ENCODE measurements at places on chromosomes 1 and 21. TPM values are rescaled to one million over a fixed set of nuclear protein-coding genes. Genes with fewer than 3 reads are reported as not detected.

DNA sequence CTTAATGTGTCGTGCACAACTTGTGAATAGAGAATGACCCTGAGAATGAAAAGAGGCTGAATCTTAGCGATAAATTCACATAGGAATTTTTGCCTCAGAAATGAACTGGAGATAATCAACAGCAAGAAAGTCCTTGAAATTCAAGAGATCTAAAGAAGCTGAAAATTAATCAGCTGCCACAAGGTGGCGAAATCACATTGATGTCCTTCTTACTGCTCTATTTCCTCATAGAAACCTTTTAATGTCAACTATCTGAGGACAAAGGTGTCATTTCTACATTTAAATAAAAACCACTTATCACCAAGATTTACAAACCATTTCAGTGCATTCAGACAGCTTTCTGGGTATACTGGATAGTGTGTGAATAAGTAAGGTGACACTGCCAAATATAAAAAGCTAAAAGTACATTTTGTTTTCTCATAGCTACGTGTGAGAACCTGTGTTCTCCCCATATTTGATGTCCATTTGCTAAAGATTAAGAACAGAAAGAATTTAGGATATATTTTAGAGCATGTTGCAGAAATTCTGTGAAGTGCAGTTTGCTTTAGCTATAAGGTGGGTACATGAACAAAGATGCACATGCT lies 485.3 kb upstream of the PTBP2 start:
- H3K4me1 ChIP-seq = no peaks in the 10 kb centered on the region
- no peaks in the 10 kb centered on the region for H3K27me3 ChIP-seq
- DNase-seq = no peak
- H3K4me3 ChIP-seq = no peak overlapping the region
- H3K36me3 ChIP-seq = no peaks in the 10 kb centered on the region

GRCh38 chr1:218592688-218593087 lies 247.6 kb downstream of the TGFB2 start:
- no peaks in the 10 kb centered on the region for H3K4me1 ChIP-seq
- no peak overlapping the region for H3K4me3 ChIP-seq
- H3K36me3 ChIP-seq = no peaks in the 10 kb centered on the region
- DNase-seq = no peak
- H3K27me3 ChIP-seq = no peaks in the 10 kb centered on the region

- H3K27ac ChIP-seq = no peak overlapping the region
- DNase-seq = no peak
- no peak overlapping the region for H3K4me3 ChIP-seq
- no peaks in the 10 kb centered on the region for H3K36me3 ChIP-seq
Measured at GRCh38 chr21:40052276-40052675, 185.0 kb downstream of the PCP4 start.

Gene MROH7
- 11.9 TPM for total RNA-seq

DNA sequence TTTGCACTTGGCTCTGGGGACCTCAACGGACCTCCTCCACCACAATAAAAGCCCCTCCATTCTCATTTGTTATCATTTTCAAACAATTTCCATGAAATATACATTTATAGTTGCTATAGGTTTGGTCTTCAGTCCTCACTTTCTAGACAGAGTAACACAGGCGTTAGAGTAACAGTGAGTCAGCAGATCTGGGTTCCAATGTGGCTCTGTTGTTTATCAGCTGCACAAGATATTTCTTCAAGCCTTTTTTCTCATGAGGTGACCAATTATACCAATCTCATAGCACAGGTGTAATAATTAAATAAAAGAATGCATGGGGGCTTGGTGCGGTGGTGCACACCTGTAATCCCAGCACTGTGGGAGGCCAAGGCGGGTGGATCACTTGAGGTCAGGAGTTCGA lies 32.8 kb upstream of the PSMB2 start:
- H3K4me1 ChIP-seq = no peaks in the 10 kb centered on the region
- H3K27me3 ChIP-seq = no peaks in the 10 kb centered on the region
- no peaks in the 10 kb centered on the region for H3K36me3 ChIP-seq
- no peak overlapping the region for H3K4me3 ChIP-seq

- DNase-seq = no peak
- H3K4me3 ChIP-seq = no peak overlapping the region
- no peaks in the 10 kb centered on the region for H3K36me3 ChIP-seq
- no peaks in the 10 kb centered on the region for H3K27me3 ChIP-seq
- H3K4me1 ChIP-seq = no peaks in the 10 kb centered on the region
- H3K27ac ChIP-seq = no peak overlapping the region
Measured at GRCh38 chr1:30423570-30423969, 299.8 kb downstream of the MATN1 start.

DNA sequence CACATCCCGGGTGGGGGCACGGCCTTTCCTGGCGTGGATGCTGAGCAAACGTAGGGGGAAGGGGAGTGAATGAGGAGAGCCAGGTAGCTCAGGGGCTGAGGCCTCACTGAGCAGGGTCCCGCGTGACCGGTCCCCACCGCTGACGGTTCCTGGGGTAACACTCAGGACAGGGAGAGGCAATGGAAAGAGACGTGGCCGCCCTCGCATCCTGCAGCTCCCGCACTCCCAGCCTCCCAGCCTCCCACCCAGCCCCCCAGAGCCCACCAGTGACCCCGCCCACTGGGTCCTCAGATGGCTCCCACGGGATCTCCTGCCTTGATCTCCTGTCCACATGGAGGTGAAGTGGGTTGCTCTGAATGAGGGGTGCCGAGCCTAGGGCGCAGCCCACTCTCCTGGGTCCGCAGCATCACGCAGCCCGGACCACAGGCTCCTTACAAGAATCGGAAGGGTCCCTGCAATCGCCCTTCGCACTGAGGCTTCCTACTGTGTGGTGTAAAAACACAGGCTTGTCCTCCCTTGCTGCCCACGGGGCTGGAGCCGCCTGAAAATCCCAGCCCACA lies 2.4 kb downstream of the TSPEAR start:
- no peaks in the 10 kb centered on the region for H3K27me3 ChIP-seq
- H3K36me3 ChIP-seq = no peaks in the 10 kb centered on the region
- no peaks in the 10 kb centered on the region for H3K4me1 ChIP-seq
- no peak overlapping the region for H3K4me3 ChIP-seq

DNA sequence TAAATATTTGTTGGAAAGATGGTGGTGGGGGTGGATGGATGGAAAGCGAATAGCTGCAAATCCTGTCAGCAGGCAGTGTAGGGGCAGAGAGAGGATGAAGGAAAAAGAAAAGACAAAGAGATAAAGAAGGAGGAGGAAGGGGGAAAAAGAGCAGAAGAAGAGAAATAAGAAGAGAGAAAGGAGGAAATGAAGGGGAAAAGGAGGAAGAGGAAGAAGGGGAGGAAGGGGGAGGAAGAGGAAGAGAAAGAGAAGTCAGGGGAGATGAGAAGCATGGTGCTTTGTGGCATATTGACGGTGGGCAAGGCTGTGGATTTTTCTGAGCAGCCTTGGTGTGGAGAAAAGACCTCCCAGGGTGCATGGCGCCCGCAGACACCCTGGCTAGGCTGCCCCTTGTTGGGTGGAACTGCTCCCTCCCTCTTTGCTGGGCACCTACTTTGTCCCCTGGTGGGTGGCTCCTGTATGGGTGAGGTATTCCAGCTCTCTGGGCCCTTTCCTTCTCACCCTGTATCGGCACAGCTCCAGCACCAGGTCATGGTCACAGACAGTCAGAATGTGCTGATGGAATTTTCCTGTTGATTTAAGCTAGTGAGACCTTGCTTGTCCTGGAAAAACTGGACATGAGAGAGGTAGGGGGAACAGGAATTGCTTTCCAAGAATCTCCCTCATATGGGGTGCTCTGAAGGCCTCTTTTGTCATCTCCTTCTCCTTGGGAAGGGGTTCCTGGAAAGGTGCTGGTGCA lies 45.7 kb upstream of the TLR5 start:
- DNase-seq = no peak
- no peak overlapping the region for H3K4me3 ChIP-seq
- H3K27ac ChIP-seq = no peak overlapping the region
- no peaks in the 10 kb centered on the region for H3K36me3 ChIP-seq
- no peaks in the 10 kb centered on the region for H3K27me3 ChIP-seq
- H3K4me1 ChIP-seq = no peaks in the 10 kb centered on the region

GRCh38 chr1:234600418-234601281 lies 9.3 kb downstream of the IRF2BP2 start:
- peak; percentile 56 for DNase-seq
- H3K4me1 ChIP-seq = peaks cover 3% of the 10 kb centered on the region
- H3K27me3 ChIP-seq = no peaks in the 10 kb centered on the region
- peak overlapping the region; percentile 51 for H3K4me3 ChIP-seq

DNA sequence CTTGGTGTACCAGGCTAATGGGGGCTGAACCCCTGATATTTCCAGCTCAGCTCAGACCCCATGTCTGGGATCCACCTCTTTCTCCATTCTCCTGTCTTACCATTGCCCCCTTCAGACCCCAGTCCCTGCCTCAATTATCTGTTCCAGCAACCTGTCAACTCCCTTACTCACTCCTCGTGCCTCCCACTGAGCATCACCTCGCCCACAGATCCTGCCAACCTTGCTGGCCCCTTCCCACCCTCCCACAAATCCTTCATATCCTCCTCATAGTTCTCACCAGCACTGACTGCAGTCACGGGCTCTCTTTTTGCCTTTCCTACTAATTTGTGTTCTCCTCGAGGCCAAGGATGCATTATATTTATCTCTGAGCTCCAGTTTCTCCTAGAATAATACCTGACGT lies 62.9 kb downstream of the TMEM53 start:
- no peaks in the 10 kb centered on the region for H3K4me1 ChIP-seq
- no peaks in the 10 kb centered on the region for H3K27me3 ChIP-seq
- no peaks in the 10 kb centered on the region for H3K36me3 ChIP-seq
- no peak overlapping the region for H3K27ac ChIP-seq

DNA sequence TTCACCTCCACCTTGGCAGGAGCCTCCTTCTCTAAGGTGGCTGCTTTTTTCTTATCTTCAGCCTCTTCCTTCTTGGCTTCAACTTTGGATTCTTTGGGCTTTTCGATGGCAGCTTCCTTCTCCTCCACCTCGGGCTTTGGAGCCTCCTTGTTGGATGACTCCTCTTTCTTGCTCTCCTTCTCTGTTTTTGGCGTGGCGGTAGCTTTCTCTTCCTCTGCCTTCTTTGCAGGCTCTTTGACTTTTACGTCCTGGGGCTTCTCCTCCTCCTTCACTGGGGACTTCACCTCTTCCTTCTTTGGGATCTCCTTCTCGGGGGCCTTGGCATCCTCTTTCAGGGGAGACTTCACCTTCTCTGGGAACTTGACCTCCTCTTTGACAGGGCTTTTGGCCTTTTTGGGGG lies 13.9 kb upstream of the CD2 start:
- no peak for DNase-seq
- no peaks in the 10 kb centered on the region for H3K36me3 ChIP-seq
- no peak overlapping the region for H3K27ac ChIP-seq
- H3K27me3 ChIP-seq = no peaks in the 10 kb centered on the region
- H3K4me1 ChIP-seq = no peaks in the 10 kb centered on the region

DNA sequence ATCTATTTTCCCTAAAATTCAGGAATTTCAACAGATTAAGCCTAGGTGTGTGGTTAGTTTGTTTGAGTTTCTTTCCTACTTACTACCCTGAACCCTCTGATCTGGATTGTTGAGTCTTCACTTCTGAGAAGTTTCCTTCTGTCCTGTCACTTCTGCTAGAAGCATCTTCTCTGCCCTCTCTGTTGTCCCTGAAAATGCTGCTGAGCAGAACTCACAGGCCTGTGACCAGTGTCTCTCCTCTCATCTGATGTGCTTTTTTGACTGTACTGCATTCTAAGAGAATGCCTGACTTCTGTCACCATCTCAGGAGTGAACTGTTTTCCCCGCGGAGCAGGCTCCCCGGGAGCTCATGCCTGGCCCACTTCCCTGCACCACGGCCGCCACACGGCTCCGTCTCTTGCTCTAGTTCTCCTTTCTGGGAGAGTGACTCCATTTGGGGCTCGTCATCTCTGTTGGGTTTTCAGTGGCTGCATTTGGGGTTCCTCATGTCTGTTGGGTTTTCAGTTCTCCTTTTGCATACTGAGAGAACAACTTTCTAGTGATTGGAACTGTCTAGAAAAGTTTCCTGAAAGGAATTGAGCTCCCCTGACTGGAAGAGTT lies 77.9 kb downstream of the POFUT2 start:
- no peaks in the 10 kb centered on the region for H3K36me3 ChIP-seq
- H3K27me3 ChIP-seq = no peaks in the 10 kb centered on the region
- H3K4me1 ChIP-seq = no peaks in the 10 kb centered on the region
- H3K4me3 ChIP-seq = no peak overlapping the region

Gene CRTC2
- 33.1 TPM for total RNA-seq

- no peak for DNase-seq
- no peaks in the 10 kb centered on the region for H3K4me1 ChIP-seq
- no peaks in the 10 kb centered on the region for H3K36me3 ChIP-seq
- no peaks in the 10 kb centered on the region for H3K27me3 ChIP-seq
- H3K27ac ChIP-seq = no peak overlapping the region
- no peak overlapping the region for H3K4me3 ChIP-seq
Measured at GRCh38 chr1:54239631-54240031, 39.7 kb downstream of the MRPL37 start.

Data from ovary (tissue), 10 donors.